NCI-H526 (cell line): ENCODE measurements at places on chromosomes 7 and 10.

DNA sequence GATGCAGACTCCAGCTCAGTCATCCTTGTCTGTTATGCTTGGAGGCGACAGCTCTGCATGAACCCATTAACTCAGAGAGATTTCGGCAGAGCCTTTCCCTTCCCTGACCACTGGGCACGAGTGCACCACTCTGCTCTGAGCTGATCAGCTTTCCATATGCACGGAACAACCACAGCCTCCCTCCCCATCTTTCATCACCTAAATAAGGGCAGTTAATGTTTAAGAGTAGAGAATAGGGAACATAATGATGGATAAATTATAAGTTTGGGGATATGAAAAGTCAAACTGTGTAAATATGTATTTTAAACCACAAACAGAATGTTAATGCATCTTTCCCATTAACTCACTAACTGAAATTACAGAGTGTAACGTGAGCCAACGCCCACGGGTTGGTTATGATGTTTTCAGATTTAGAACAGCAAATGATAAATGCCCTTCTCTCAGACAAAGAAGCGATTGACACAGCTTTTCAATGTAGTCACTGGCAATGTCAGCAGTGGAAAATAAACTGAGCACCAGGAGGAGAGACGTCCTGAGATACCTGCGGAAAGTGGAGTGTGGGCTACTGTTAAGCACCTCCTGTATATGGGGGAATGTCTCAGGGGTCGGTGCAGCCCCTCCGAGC lies 658.2 kb downstream of the LRMDA start:
- peak; percentile 88 for DNase-seq

- DNase-seq = peak; percentile 84
Measured at GRCh38 chr7:30164567-30164966, 29.8 kb downstream of the MTURN start.

DNA sequence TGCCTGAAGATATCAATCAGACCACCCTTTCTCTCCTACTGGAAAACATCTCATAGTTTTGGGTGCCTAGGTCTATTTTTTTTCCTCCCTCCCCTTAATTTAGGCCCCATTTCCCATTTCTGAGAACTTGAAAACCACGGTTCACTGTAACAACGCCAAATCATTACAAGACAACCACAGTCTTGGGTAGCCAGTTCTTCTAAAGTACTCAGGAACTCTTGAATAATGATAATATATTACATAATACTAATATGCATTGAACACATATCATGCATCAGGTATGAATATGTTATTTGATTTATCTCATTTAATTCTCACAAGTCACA lies 185.1 kb upstream of the ADO start:
- DNase-seq = no peak

GRCh38 chr10:60714233-60714632 lies 64.0 kb upstream of the CDK1 start:
- no peak for DNase-seq

DNA sequence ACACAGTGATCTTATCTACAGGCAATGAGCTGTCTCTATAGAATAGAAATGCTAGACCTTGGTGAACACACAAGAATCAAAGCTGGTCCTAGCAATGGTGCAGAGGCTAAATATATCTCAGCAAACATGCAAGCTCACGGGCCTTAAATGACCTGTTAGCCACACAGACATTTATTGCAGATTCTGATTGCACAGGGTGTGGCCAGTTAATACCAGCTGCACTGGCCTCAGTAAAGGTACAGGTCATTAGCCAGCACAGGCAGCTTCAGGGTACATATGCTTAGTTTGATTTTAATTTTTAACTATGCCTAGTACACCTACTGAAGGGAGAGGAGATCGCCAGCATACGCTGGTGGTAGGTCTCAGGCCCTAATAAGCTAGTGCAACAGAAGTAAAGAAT lies 265.4 kb upstream of the DGKB start:
- DNase-seq = no peak

DNA sequence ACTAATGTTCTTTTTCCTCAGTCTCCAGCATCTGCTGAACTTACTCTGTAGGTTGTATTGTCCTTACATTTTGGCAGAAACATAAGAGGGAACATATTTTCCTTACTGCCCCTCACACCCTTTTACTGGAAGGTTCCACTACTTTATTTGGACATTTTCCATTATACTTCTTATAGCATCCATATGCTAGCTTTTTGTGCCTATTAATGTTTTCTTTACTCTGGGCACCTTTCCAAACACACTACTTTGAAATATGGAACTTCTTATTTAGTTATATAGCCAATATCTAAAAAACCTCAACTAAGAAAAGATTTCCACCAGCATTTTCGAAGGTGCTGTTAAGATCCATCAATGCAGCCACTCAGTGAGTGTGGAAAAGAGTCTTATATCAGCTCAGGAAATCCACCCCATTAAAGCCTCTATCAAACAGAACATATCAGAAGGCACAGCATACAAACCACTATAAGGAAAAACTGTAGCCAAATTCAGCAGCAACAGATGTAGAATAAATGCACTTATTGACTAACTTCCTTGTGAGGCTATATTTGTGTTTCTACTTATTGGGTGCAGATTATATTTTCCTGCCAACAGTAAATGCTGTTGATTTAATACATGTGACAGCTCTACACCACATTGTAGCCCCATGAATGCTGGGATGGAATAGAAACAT lies 272.5 kb upstream of the SEMA3E start:
- no peak for DNase-seq
